ENCODE measurements at places on chromosomes 2 and 18.

GRCh38 chr2:222864296-222864695 is 3.5 kb downstream of the ACSL3 start:
- no peak for DNase-seq

GRCh38 chr2:230928701-230929380 is 3.8 kb upstream of the GPR55 start:
- no peak for DNase-seq

GRCh38 chr2:226337941-226338600 is 461.5 kb downstream of the IRS1 start:
- DNase-seq = no peak

- no peak for DNase-seq
Measured at GRCh38 chr2:10837298-10838266, 25.0 kb upstream of the PDIA6 start.

GRCh38 chr2:159379181-159379580 is 92.7 kb upstream of the WDSUB1 start:
- DNase-seq = no peak

DNA sequence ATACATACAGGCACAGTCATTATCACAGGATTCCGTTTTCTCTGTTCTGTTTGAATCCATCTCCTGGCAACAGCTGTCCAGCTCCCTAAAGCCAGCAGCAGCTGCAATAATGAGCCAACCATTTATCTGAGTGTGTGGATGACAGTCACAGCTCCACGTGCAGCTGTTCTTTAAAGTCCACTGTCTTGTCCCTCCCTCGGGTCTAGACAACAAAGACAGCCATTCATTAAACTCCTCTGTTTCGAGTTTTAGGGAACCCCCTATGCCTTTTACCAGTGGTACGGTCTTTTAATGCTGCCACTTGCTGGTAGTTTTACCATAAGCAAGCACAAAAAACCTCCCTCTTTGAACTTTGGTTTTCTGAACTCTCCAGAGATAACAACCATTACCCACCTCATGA is 16.0 kb upstream of the MSGN1 start:
- no peak for DNase-seq

- no peak for DNase-seq
Measured at GRCh38 chr18:59387687-59388565, 28.9 kb upstream of the LMAN1 start.

GRCh38 chr2:158936978-158937377 is 31.5 kb upstream of the TANC1 start:
- DNase-seq = no peak

DNA sequence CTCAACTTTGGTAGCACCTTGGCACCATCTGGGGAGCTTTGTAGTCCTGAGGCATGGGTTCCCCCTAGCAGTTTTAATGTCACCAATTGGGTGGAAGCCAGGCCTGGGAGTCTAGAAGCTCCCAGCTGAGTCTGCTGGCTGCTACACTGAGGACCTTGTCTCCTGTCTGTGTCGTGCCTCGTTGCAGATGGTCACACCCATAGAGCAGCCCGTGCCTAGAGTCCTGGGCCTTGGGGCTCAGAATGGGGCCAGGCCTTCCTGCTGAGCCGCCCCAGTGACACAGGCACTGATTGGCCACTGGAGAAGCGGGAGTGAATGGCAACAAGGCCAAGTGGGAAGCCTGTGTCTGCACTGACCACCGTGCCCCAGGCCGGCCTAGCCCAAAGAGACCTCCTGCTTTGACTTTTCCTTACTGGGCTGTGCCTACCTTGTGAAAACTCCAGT is 113.2 kb downstream of the SH3RF3 start:
- no peak for DNase-seq

DNA sequence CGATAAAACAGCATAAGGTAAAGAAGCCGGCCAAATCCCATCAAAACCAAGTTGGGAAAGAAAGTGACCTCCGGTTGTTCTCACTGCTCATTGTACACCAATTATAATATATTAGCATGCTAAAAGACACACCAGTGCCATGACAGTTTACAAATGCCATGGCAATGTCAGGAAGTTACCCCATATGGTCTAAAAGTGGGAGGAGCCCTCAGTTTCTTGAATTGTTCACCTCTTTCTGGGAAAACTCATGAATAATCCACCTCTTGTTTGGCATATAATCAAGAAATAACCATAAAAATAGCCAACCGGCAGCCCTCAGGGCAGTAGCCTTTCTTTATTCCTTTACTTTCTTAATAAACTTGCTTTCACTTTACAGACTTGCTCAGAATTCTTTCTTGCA is 544.9 kb upstream of the SETBP1 start:
- no peak for DNase-seq

- no peak for DNase-seq
Measured at GRCh38 chr2:230244211-230244610, 18.7 kb downstream of the SP140 start.

DNA sequence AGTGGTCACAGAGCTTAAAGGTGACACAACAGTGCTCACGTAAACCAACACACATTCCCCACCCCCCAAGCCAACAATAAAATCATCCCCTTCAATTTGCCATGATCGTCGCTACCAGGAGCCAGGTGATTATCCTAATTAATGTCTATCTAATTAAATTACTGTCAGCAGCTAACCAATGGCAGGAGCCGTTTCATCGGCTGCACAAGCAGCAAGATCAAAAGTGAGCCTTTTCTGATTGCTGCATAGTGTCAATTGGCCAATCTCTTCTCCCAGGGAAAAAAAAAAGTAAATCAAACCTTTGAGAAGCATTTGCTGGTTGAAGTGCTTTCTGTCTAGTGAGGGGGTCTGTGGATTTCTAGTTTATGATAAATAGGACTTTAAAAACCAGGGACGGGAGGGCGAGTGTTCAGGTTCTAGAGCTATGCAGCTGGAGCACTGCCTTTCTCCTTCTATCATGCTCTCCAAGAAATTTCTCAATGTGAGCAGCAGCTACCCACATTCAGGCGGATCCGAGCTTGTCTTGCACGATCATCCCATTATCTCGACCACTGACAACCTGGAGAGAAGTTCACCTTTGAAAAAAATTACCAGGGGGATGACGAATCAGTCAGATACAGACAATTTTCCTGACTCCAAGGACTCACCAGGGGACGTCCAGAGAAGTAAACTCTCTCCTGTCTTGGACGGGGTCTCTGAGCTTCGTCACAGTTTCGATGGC is at the start of gene TBR1:
TBR1 (plus strand) TSS at position 311 of the 721 bp plus-strand sequence; CDS start at position 425, 114 bp downstream.
- DNase-seq = no peak

DNA sequence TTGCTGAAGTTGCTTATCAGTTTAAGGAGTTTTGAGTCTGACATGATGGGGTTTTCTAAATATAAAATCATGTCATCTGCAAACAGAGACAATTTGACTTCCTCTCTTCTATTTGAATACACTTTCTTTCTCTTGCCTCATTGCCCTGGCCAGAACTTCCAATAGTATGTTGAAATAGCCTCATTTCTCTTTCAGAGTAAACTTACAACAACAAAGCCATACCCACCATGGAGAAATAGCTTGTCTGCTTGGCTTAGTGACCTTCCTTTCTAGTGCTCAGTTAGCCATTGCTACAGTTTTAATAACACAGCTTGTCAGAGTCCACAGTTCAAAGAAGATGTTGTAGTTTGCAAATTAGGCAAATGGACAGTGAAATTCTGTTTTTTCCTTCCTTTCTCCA is 228.0 kb downstream of the ETAA1 start:
- no peak for DNase-seq

GRCh38 chr18:45136381-45137086 is 455.8 kb downstream of the SETBP1 start:
- DNase-seq = no peak

DNA sequence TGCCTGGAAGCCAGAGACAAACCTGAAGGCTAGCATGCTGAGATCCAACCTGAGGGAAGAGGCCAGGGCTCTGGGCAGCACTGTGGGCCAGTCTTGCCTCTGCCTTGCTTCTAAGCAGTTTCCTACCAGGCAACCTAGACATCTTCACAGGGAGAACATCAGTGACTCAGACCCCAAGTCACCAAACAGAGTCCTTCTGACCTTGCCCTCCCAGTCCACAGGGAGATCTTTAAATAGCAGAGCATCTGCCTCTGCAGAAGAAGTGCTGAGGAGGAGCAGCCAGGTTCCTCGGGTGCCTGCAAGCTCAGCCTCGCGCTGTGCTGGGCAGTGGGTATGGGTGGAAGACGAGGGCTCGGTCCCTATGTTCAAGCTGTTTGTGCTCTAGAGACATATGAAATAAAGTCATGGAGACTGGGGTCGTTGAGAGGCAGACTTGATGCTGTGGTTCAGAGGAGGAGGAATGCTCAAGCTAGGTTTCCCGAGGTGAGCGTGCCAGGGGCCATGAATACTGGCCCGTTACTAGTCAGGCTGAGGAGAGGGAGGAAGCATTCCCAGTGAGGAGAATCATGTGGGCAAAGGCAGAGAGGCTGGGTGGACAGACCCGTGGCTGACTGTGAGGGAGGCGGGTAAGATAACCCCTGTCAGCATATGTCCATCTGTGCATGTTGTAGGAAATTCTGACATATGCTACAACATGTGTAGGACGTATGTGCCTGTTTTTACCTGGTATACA is 66.5 kb downstream of the BOLA3 start:
- DNase-seq = no peak

- DNase-seq = no peak
Measured at GRCh38 chr2:33810046-33810835, 211.1 kb upstream of the FAM98A start.

GRCh38 chr2:7987992-7988391 is 693.9 kb upstream of the ID2 start:
- DNase-seq = no peak

DNA sequence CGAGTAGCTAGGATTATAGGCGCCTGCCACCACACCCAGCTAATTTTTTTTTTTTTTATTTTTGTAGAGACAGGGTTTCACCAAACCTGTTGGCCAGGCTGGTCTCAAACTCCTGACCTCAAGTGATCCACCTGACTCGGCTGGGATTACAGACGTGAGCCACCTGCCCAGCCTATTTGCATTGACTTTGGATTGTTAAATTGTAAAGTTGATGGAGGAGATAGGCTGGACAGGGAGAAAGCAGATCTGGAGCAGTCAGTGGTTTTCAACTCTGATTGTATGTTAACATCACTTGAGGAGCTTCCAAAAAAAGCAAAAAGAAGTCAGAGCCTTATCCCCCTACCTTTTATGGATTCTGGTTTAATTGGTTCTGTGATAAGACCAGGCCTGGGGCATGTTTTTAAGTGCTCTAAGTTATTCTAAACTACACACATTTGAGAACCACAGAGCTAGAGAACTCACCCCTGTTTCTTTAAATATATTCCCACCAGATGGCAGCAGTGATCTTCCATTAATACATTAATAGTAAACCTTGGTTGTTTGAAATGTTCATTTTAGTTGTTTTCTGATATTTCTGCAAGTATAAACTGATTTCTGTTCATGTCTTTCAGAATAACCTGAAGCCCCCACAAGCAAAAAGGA is 7.5 kb downstream of the C2orf49 start:
- no peak for DNase-seq

GRCh38 chr2:50720697-50721315 is 311.1 kb downstream of the NRXN1 start:
- no peak for DNase-seq

GRCh38 chr2:60804473-60804872 is 48.4 kb downstream of the PAPOLG start:
- DNase-seq = no peak

GRCh38 chr2:74333896-74334586 is 9.2 kb downstream of the SLC4A5 start:
- DNase-seq = no peak

DNA sequence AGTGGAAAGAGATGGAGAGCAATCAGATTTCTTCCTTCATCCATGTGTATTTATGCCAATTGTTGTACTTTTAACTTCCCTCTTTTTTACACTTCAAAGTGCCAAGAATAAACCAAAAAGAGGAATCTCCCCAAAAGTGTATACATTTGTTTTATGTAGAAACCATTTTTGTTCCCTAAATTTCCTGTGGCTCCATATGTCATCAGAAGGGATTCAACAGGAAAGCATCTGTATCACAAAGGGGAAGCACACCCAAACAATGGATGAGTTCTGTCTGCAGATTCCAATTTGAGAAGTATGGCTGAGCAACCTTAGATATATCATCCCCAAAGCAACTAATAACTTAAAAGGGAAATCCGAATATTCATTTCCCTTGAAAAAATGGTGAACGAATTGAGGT is 275.0 kb downstream of the MREG start:
- DNase-seq = no peak

GRCh38 chr2:239855863-239856587 is 169.1 kb downstream of the NDUFA10 start:
- no peak for DNase-seq

- DNase-seq = no peak
Measured at GRCh38 chr2:15971351-15971750, 31.0 kb downstream of the MYCN start.

DNA sequence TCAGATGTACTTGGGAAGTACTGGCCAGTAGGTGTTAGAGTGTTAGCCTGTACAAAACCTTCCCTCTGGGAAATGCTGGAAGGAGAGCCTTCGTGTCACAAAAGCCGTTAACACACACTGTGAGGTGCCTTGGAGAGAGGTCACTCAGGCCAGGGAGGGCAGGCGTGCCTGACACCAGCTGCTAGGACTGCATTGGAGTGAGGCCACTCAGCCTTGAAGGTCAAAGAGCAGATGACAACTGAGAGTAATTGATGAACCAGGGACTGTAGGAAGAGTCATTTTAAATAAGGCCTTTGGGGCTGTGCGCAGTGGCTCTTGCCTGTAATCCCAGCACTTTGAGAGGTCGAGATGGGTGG is 45.4 kb downstream of the ASAP2 start:
- DNase-seq = no peak

GRCh38 chr18:44325903-44326635 is 354.6 kb upstream of the SETBP1 start:
- no peak for DNase-seq

DNA sequence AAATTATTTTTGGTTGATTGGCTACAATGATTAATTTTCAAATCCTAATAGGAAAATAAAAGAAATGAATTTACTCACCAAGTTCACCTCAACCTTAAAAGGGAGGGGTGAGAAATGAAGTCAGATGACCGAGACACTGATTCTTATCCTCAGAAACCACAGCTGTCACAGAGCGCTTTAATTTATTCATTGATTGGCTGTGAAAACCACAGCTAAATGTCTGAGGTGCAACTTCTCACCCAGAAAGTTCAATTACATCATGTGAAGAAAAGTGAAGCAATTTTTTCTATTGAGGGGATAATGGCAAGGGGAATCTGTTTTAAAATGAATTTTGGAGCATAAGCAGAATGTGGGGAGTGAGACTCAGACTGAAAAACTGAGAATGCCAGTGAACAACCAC is 128.4 kb downstream of the RNF152 start:
- DNase-seq = no peak

DNA sequence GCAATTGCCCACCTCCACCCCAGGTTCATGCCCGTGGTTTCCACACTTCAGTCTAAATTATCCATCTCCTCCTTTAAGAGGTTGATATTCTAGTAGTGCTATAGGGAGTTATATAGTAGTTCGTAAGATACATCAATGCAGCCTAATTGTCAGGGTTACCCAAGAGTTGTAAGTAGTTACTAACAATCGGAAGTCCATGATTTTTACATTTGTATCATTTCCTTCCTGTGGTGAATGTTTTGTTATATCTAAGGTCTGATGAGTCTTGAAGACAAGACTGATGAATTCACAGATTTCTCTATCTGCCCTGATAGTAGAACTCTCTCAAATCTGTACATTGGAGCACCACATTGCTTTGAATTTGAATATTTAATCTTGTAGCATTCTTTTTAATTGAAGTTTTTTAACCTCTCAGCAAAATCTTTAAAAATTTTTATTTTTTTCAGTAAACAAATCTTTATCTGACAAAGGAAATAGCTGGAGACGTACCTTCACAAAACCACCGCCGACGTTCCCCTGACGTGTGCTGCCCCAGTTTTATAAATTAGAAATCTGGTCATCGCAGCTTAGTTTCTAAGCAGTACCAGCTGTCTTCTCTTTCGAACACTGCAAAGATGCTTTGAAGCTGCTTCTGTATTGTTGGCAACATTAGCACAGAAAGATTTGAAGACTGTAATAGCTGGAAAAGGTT is 264.5 kb downstream of the SOCS6 start:
- DNase-seq = no peak

Data from stimulated activated CD8-positive, alpha-beta memory T cell treated with anti-CD3 and anti-CD28 coated beads, Interleukin-15, amount 100 ng/mL, for 4 hours (primary cell).